ENCODE measurements at places on chromosomes 1 and 21.

GRCh38 chr1:59928996-59929395, 2.4 kb upstream of the CYP2J2 start:
- DNase-seq, result no peak

GRCh38 chr1:116159177-116159576, 48.0 kb downstream of the MAB21L3 start:
- DNase-seq, result no peak

DNA sequence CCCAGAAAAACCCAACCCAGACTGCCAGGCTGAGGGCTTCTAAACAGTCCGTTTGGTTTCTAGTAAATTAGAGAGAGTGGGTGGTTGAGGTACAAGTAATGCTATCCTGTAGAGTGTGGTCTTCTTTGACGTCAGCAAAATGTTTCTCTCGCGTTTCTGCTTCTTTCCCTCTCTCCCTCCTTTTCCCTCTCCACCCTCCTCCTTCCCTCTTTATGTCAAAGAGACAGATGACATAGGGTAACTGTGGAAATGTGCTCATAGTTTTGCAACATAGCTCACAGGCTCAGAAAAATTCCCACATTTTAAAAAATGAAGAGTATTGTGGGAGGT, 158.3 kb downstream of the TOMM20 start:
- no peak for DNase-seq

- no peak for DNase-seq
Observed at GRCh38 chr1:155890251-155890650, 20.9 kb downstream of the RIT1 start.

- no peak for DNase-seq
Observed at GRCh38 chr1:79726321-79726720, 719.8 kb upstream of the ADGRL4 start.

- DNase-seq, result no peak
Observed at GRCh38 chr1:170674239-170674638, 10.3 kb downstream of the PRRX1 start.

DNA sequence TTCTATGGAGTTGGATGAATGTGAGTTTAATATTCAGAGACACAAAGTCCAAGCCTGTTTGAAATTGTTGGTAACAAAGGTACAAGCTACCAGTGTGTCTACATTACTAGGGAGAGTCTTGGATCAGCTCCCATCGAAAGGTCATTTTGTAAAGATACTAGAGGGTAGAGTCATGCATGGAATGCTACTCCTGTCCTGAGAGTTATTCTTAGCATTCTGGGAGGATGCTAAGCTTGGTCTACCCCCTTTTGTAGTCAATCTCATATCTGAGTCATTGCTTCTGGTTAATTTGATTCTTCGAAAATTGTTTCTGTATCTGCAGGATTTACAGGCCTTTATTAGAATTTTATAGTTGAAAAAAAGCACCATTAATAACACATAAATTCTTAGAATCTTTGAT, 240.2 kb downstream of the ST6GALNAC3 start:
- DNase-seq, result no peak

DNA sequence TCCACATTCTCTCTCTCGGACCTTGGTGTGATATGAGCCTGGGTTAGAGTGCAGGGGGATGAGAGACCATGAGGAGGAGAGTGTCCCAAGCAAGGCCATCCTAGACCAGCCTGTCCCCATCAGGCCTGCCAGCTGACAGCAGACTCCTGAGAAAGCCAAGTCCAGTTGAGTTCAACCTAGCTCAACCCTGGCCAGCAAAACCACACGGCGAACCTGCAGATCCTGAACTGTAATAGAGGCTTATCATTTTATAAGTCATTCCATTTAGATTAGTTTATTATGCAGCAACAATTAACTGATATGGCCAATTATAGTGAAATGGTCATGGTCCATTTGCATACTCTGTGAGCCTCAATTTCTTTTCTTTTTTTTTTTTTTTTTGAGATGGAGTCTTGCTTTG, 36.4 kb upstream of the ARHGEF10L start:
- DNase-seq, result no peak

GRCh38 chr21:38272215-38272614, 15.4 kb downstream of the KCNJ15 start:
- no peak for DNase-seq

DNA sequence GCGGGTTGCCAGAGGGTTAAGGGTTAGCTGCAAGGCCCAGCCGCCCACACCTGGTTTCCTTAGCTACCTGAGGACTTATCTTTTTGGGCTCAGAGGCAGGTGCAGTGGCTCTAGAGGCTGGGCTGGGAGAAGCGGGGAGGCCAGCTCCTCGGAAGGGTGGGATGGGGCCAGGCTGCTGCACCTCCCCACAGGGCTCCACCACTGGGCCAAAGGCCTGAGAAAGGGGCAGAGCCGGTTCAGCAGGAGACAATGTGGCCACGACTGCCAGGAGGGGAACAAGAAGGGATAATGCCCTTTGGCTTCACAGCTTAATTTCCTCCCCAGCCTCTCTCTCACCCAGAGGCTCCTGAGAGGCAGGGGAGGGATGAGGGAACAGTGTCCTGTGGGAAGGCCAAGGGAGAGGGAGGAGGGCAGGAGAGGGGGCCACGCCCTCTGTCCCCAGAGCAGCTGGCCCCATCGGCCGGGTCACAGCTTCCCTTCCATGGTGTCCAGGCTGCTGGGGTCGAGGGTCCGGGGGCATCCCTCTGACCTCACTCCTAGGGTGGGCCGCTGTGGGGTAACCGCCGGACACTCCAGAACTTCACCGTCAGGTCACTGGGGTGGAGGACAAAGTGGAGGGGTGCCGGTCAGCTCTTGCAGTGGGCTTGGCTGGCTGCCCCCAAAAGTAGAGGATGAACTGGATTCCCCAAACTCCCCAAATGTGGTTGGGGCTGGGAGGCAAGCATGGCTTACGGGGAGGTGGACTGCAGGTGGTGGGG, 50.4 kb downstream of the KIF21B start:
- no peak for DNase-seq

- peak; percentile 4 for DNase-seq
Observed at GRCh38 chr1:101257500-101258325, 20.9 kb downstream of the S1PR1 start.

GRCh38 chr1:4362314-4363044, 291.9 kb upstream of the AJAP1 start:
- no peak for DNase-seq

- DNase-seq, result no peak
Observed at GRCh38 chr1:36711480-36711879, 228.8 kb upstream of the CSF3R start.

- no peak for DNase-seq
Observed at GRCh38 chr1:34758751-34759150, 789 bp upstream of the GJB4 start.

DNA sequence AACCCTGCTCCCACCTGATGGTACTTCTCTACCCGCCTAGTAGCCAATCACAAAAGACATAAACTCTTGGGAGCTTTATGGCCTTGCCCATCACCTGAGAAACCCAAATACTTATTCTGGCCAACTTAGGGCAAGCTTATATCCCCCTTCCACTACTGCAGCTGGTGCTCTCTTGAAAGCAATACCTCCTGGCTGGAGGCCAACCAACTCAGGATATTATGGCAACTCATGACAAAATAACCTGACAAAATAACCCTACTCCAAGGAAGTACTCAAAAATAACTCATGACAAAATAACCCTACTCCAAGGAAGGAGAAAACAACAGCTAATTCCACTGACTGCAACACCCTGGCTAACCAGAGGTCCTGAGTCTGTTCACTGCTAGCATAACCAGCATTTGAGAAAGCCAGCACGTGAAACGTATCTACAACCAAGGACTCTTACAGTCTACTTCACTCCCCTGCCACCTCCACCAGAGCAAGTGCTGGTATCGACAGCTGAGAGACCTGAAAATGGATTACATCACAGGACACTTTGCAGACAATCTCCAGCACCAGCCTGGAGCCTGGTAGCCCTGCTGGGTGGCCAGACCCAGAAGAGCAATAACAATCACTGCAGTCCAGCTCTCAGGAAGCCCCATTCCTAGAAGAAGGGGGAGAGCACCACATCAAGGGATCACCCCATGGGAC, 179.9 kb downstream of the COL24A1 start:
- no peak for DNase-seq

GRCh38 chr1:156821801-156822200, 5.2 kb upstream of the SH2D2A start:
- DNase-seq, result peak; percentile 79

GRCh38 chr1:22608361-22608760, 28.1 kb upstream of the C1QA start:
- no peak for DNase-seq

DNA sequence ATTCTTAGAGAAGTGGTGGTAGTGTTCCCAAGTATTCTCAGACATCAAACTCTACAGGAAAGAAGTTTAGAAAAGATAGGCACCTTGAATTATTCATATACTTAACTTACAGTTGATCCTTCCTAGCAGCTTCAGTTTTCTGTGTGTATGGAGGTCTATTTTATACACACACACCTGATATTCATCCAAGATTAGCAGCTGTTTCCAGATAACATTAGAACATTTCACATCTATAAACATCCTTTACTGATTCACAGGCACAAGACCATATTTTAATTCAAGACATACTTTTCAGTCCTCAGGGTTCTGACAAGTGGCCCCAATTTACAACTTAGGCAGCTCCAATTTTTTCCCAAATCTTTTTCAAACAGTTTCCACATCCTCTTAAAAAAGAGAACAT, 287.8 kb upstream of the USP25 start:
- DNase-seq, result no peak

DNA sequence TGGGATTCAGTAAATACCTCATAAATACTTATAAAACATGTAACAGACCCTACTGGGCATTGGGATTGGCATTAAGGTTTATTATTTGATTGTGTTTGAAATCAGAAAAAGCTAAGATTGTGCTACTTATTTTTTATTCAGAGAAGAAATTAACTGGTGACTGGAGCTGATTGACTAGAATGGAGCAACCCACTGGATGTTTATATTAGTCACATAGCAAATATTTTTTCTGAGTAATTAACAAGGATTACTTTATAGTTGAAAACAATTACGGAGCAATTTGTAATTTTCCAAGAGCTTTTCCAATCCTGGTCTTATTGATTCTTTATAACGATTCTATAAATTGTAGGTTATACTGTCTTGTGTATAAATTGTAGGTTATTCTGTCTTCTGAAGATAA, 208.7 kb downstream of the HLX start:
- DNase-seq, result no peak

DNA sequence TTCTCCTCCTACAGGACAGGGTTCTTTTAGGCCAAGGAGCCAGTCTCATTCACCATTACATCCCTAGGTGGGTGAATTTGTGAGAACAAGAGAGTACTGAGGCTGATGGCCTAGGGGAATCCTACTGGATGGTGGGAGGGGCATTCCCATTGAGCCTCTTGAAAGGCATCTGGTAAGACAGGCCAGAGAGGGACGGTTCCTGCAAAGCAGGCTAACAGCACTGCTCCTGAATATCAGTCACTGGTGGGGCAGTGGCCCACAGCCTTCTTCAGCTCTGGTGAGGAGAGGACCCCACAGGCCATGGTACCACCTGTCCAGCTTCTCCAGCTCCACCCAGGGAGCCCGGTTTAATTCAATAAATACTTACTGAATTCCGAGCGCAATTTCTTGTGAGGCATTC, 125.9 kb upstream of the EDN2 start:
- no peak for DNase-seq

- no peak for DNase-seq
Observed at GRCh38 chr1:156560585-156561163, 11.7 kb downstream of the IQGAP3 start.

DNA sequence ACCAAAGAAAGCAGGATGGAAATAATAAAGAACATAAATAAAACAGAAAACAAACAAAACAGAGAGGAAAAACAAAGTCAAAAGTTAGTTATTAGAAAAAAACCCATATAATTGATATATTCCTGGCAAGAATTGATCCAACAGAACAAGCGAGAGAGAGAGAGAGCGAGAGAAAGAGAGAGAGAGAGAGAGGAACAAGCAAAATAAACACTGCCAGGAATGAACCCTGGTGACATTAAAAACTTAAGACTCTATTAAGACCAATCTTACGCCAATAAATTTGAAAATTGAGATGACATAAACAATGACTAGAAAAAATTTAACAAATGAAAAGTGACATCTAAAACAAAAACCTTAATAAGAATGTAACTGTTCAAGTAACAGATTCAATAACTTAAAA, 64.1 kb downstream of the COP1 start:
- no peak for DNase-seq

DNA sequence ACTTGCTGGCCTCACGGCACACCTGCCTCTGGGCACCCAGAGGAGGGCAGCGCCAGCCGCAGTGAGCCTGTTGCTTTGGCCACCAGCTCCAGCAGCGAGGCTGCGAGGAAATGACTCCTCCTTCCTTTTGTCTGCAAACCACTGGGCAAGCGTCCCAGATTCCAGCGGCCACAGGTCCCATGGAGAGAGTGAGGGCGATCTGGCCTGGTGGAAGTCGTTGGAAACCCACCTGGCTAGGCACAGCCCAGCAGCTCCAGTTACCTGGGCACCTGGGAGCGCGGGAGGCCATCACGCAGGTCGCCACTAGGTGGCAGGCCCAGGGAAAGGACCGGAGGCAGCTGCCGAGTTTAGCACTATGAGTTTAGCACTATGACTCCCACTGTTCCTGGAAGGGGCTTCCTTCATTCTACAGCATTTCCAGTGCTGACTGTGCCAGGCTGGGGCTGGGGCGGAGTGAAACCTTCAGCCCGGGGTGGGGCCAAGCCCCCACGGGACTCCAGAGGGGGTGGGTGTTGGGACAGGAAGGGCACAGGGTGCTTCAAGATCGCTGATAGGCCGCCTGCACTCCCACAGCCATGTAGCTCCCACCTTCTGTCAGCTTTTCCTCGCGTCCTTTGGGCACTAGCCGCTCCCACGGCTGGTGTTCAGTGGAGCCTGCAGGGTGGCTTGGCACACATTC, 1.1 kb upstream of the ESPN start:
- DNase-seq, result peak; percentile 51

DNA sequence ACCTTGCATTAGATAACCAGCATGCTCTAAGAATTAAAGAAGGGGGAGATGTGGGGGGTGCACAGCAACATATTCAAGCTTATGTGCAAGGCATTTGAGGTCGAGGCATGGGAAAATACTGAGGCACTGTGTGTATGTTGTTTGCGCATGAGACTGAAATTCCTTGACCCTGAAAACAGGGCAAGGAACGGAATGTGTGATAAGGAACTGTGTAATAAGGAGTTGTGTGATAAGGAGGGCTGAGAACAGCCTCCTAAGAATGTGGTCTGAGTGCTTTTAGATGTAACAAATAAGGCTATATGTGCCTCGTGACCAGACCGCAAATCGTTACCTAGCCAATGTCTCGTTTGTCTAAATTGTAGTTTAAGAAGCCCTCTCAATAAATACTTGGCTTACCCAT, 26.5 kb upstream of the ITLN1 start:
- no peak for DNase-seq

DNA sequence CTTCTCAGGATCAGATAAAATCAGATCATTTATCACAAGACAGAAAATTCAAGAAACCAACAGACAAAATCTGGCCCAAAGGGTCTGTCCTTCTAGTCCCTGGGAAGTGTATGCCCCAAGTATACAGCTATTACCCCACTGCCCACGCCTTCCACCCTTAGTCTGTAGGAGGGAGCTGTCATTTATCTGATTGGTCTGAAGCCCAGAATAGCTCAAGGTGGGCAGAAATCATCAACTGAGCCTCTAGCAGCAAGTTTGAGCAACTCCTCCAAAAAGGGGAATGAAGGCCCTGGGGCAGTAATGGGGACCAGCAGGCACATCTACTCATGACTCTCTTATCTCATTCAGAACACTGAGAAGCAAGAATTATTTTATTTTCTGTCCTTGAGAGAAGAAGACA, 126.9 kb downstream of the MATN1 start:
- DNase-seq, result no peak

- DNase-seq, result no peak
Observed at GRCh38 chr1:234841710-234842231, 231.8 kb upstream of the IRF2BP2 start.

- DNase-seq, result no peak
Observed at GRCh38 chr1:226510453-226510852, 38.1 kb upstream of the STUM start.

- no peak for DNase-seq
Observed at GRCh38 chr1:200710166-200710565, 28.5 kb upstream of the CAMSAP2 start.

Measured in T-helper 2 cell treated with Interferon-gamma antibody and Interleukin-4, amounts not matched to agents 5 μg/mL and 100 μg/mL, for 36 hours (primary cell).